Stimulated activated naive CD4-positive, alpha-beta T cell treated with Interleukin-2 at 50 U/mL for 16 hours (primary cell): ENCODE measurements at places on chromosomes 3 and 15.
A peak's percentile ranks its signal among the peaks of the same experiment; 100 is the strongest.

DNA sequence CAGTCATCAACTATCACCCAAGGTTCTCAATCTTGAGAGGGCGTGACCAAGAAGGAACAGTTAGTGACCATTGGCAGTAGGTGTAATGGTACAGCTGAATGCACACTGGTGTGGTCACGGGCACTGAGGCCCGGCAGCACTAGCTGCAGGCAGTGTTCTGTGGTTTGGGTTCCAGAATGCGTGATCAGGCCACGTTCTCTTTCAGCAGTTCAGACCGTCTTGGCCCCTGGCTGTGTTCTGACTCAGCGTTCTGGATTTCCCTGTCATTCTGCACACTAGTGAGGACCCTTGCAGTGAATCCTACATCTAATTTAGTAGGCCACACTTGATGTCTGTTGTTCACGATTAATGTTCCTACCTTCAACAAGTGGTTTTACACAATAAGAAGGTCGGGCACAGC, 220.5 kb upstream of the SLCO3A1 start:
- DNase-seq, result no peak

DNA sequence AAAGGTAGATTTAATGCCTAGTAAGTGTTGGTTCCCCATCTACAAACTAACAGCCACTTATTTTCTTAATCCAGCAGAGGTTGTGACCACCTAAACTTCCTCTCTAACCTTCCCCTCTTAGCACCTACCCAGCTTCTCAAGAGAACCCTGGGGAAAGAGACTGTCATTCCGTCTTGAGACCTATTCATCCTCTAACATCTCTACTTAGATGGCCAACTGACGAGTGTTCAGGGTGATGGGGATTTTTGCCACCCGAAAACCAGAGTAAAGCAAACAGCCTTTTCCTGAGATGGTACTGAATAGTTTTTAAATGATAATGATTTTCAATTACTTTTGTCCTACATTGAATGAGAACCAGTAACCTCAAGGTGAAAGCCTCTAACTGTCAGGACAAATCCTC, 9.3 kb upstream of the GBE1 start:
- DNase-seq, result no peak

- DNase-seq, result no peak
These were observed 5.2 kb downstream of the STRA6 start for GRCh38 chr15:74197176-74197965.

GRCh38 chr3:71305231-71306206, 278.0 kb downstream of the FOXP1 start:
- DNase-seq, result no peak

DNA sequence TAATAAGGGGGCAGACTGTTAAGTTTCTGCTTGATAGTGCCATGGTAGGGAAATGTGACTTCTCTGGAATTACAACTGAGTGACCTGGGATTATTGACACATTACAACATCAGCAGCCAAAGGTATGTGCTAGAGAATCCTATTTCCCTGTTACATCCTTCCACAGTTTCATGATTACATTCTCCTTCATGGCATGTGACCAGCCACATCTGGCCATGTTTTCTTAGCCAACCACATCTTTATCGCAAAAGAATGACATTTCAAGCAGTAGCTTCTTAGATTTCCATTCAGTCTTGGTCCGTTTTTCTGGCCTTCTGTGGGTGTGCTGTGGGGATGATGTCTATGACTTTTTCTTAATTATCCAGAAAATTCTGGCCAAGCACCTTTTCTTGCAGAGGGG, 45.4 kb upstream of the CTDSPL start:
- no peak for DNase-seq

DNA sequence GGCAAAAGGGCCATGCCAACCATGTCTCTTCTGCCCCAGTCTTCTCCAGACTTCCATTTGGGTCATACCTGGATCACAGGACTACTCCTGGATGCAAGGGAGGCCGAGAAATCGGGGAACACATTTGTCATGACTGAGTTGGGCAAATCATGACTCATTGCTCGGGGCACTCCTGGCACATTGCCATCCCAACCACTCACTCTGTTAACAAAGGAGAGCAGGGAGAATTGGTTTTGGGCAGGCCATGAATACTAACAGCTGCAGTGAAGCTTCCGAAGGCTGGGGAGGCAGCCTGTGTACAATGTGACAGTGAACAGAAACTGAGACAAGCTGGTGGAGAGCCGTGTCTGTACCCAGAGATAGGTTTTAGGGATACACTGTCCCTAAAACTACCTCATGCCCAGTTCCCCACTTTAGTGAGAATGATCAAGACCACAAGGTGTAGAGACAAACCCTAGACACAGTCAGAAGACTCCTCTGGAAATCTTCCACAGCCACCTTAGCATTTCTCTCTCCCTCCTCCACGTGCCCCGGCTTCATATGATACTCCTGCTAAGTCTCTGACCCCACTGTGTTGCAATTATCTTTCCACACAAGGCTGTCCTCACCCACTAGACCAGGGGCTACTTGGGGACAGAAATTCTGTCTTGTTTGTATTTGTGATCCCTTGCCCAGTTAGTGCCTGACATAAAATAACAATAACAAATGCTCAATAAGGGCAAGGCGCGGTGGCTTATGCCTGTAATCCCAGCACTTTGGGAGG, 10.5 kb upstream of the BUB1B start:
- DNase-seq, result no peak

DNA sequence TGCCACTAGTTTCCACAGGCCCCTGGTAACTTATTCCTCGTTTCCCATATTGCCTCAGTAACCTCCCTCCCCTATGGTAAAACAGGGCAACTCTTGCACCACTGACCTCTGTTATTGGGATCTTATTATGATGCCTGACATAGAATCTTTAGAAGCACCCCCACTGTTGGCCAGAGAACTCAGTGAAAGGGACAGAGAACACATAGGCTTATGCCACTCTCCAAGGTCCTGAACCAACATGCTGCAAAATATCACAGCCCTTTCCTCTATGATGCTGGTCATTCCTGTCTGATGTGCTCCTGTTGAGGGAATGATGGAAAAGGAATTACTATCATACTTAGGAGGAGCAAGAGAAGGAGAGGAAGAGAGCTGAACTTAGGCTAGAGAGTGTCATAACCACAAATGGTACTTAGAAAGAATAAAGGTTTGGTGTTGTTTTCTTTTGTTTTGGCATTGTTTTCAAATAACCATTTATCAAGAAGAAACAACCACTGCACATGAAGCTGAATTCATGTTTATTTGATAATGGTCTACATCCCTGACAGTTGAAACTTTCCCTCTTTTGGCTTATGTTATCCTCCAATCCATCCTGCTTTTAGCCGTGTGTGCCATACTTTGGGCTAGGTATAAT, 330.2 kb downstream of the EPHB1 start:
- DNase-seq, result no peak

DNA sequence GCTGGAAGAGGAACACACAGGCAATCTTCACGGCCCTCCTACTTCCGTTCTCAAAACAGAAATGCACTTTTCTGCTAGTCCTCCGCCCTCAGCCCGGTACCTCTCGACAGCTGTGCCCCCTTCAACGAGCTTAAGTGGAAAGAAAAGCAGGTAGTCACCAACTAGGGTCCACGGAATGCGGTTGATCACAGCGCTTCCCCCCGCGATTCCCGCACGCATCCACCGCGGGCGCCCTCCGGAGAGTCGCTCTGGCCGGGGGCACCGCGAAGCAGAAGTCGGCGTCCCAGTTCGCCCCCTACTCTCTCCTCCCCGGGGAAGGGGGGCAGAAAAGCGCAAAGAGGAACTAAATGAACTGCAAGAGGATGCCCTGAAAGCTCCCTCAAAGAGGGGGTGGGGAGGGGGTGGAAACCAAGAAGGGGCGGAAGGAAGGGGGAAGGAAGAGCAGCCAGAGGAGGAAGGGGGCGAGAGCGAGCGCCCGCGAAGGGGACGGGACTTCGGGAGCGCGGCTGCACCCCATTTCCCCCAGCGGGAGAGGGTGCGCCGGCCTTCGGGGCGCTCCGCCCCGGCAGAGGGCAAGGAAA, 738 bp downstream of the ACAP2 start:
- peak; percentile 37 for DNase-seq

- DNase-seq, result no peak
These were observed 3.4 kb upstream of the P3H2 start for GRCh38 chr3:190124067-190124466.

- DNase-seq, result no peak
These were observed 741.4 kb upstream of the CCDC54 start for GRCh38 chr3:106635826-106636225.

DNA sequence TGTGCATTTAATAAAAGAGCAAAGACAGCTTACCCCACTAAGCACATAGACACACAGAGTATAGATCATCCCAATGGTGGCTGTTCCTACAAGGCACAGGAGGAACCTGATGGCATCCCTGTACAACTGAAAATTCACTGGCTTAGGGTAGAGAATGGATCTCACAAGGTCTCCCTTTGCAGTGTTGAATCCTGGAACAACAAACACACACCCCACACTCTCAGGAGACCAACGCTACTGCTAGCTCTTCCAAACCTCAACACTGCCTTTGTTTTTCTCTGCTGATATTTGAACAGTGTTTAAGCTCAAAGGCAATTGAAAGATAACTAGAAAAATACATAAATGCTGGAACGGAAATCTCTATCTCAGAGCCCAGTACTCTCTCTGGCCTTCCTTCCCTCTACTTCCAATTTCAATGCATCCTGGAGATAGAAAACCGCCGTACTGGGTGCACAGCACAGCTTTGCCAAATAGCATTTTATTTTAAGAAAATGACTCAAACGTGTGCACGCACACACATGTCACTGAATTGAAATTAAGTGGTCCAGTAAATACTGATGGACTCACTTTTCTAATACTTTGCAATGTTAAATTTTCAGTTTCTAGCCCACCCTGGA, 87.5 kb upstream of the ATP13A5 start:
- no peak for DNase-seq

- no peak for DNase-seq
These were observed 12.1 kb downstream of the ATP13A3 start for GRCh38 chr3:194474675-194475074.

DNA sequence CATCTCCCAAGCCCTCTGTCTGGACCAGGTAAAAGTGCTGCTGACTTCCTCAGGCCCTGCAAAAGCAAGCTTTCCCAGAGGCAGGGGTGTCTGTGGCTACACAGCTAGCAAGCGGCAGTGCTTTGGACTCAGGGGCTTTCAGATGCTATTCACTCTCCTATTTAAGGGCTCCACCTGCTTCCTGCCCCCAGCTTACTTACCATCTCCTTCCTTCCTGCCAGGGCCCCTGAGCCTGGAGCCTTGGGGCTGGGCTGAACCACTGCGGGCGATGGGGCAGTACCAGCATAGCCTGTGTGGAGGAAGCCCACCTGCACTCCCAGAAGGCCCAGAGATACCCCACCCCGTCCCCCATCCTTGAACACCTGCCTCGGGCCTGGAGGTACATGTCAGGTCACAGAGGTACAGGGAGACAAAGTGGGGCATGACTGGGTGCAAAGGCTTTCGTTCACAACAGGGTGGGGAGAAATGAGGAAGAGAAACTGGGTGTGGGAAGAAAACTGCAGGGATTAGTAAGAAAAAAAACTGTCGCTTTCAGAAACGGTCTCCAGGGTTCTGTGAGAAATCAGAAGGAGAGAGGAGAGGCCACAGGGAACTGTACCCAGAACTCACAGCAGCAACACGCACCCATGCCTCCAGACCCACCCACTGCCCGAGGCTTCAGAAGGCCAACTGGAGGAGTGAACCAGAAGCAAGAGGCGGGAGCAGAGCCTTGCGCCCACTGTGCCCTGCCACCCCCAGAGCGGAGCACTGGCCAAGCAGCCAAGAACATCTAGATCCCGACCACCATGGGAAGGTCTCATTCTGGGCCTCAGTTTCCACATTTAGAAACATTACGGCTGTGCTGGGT, 49.5 kb downstream of the CCDC12 start:
- DNase-seq, result no peak

- DNase-seq, result no peak
These were observed 77.9 kb upstream of the ARHGEF3 start for GRCh38 chr3:56879436-56880215.

DNA sequence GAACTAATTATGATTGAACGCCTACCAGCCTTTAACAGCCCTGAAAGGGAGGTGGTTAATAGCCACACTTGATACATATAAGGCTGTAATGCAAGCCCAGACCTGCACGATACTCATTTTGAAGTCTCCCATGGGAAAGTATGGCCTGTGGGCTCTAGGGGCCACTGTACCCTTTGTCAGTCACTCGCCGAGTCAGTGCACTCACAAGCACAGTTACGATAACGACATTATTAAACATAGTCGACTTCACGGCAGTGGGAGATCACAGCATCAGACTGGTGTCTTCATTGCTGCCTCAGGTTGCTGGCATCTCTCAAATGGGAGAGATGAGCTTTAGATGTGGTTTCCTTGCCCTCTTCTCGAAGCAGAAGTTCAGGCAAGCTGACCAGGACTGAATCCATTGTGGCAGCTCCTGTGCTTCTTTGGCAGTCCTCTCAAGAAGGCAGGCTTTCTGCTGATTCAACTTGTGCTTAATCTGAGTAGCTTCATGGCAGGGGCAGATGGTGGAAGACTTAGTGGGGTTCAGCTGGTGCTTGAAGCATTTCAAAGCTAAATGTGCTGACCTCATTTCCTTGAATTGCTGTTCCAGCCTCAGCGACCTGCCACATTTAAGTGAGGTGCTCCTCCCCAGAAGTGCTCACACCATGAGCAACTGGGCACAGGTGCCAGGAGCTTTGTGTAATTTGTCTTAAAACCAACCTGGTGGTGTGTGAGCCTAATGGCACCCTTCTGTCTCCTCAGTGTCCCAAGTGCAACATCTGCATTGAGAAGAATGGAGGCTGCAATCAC, 15.8 kb upstream of the P4HTM start:
- no peak for DNase-seq

DNA sequence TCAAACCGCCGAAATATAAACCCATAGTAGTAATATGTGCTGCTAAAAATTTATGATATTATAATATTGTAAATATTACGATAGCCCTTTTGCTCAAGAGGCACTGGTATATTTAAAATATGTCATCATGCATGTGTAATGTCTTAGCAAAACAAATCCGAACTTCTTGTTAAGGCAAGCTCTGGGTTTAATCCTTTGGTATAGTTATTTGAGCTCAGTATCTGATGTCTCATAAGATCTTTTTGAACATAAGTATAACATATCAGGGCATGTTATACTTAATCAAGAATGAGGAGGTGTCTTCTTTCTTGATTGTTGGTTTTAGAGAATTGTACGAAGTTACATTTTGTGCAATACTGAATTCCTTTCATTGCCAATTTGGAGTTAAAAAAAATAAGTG, 154.1 kb upstream of the CBLB start:
- DNase-seq, result no peak
